CD4-positive, alpha-beta T cell treated with Interleukin-15 for 4 hours (primary cell): ENCODE measurements at places on chromosomes 16 and 17.

- DNase-seq = no peak
These were observed 12.2 kb downstream of the GJD3 start for GRCh38 chr17:40352237-40352778.

DNA sequence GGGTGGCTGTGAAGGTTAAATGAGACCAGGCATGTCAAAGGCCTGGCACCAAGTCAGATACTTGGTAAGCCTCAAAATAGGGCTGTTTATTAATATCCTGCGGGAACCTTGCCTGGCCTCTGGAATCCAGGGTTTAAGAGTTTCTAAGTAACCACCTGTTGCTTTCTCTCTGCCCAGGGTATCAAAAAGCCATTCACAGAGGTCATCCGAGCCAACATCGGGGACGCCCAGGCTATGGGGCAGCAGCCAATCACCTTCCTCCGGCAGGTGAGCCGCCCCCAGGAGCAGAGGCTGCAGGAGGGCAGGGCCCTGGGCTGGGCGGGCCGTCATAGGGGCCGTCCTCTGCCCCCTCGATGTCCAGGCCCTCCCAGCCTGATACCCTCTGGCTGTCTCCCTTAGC is 13.3 kb downstream of the GPT2 start:
- DNase-seq = no peak

GRCh38 chr17:12415031-12415430 is 250.7 kb upstream of the MYOCD start:
- no peak for DNase-seq

GRCh38 chr16:19130852-19131824 is 17.4 kb downstream of the ITPRIPL2 start:
- no peak for DNase-seq

DNA sequence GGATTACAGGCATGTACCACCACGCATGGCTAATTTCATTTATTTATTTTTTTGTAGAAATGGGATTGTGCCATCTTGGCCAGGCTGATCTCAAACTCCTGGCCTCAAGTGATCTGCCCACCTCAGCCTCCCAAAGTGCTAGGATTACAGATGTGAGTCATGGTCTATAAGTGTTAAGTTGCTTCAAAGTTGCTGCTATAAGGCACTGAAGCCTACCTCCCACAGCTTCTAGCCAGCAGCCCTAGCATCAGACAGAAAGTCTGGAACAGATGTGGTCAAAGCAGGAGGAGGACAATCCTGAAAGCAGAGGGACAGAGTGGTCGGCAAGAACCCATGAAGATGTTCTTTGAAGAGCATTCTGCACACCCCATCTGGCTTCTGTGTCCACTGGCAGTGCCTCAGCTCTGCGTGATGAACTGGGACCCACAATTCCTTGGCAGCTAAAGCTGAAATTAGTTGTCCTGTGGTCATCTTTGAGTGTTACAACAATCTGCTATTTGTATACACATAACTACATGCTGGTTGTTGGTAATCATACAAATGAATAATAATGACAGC is 11.2 kb downstream of the MAP3K14 start:
- no peak for DNase-seq

DNA sequence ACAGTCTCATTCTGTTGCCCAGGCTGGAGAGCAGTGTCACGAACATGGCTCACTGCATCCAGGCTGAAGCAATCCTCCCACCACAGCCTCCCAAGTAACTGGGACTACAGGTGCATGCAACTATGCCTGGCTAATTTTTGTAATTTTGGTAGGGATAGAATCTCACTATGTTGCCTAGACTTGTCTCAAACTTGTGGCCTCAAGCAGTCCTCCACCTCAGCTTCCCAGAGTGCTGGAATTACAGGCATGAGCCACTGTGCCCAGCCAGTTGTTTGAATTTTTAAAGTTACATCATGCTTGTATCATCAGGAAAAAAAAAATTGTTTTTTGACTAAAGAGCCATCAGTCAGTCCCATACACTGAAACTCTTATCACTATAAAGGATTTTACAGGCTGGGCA is 17.1 kb upstream of the VPS4A start:
- DNase-seq = no peak

GRCh38 chr16:69812688-69813014 is 50.5 kb downstream of the WWP2 start:
- DNase-seq = no peak

DNA sequence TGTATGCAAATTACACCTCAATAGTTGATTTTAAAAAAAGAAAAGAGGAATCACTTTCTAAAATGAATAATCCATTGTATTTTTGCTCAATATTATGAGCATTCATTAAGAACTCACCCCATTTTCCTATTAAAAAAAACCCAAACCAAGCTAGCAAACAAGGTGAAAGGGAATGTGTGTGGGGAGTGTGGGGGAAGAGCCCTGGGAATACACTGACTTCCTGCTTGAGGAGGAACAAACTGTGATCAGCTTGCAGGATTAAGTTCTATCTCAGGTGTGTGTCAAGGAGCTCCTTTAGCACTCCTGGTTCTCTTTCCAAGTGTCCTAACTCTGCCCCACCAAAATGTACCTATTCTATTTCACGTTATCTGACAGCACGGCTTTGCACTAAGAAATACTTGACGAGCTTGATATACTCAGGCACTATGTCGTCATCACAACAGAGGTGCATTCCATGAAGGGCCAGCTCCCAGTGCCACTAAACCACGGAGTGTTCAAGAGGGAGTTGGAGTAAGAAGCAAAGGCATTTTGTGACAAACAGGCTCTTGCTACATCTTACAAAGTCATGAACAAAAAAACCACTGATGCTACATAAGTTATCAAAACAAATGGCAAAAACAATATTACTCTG is 73.2 kb downstream of the MYH10 start:
- no peak for DNase-seq

DNA sequence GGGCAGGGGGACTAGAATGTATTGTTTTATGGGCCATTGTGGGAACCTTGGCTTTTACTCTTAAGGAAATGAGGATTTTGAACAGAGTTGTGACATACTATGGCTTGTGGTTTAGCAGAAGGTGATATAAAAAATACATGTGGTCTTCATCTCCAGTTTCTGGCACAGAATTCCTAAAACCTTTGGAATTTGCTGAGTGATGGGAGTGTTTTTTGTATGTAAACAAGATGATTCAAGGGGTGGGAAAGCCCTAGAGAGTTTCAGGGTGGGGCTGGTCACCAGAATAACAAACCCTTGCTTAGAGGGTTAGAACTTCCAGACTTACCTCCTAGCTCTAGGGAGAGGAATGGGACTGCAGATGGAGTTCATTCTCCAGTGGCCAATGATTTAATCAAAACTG is 316.1 kb downstream of the PHKB start:
- DNase-seq = no peak

GRCh38 chr16:73231944-73232554 is 184.1 kb upstream of the ZFHX3 start:
- no peak for DNase-seq

DNA sequence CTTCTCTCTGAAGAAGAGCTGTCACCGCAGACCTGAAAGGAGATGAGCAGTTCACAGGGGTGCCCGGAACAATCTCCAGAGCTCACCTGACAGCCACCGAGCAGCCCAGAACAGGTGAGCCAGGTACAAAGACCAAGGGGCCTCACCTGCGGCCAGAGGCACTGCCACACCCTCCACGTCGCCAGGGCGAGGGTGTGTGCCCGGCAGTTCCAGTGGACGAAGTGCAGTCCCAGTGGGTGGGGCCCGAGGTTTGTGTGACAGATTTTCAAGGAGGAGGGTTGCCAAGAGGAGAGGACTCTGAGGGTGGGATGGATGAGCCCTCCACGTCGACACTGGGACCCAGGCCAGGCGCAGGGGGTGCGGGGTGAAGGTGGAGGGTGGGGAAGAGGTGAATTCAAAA is 61.7 kb downstream of the SMPD3 start:
- no peak for DNase-seq

GRCh38 chr17:35548978-35549377 is 11.5 kb upstream of the SLFN12L start:
- no peak for DNase-seq

DNA sequence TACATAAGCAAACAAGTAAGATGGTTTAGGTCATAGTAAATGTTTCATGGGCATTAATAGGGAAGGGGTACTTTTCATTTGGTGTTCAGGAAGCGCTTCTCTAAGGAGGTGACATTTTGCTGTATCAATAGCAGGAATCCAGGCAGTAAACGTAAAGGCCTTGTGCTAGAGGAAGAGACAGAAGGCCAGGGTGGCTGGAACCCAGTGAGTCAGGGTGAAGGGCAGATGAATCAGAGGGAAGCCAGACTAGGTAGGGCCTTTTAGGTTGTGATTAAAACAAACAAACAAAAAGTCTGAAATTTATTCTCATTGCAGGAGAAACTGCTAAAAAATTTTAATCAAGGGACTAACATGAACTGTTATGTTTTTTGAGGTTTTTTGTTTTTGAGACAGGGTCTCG is 6.5 kb downstream of the BMERB1 start:
- DNase-seq = no peak

DNA sequence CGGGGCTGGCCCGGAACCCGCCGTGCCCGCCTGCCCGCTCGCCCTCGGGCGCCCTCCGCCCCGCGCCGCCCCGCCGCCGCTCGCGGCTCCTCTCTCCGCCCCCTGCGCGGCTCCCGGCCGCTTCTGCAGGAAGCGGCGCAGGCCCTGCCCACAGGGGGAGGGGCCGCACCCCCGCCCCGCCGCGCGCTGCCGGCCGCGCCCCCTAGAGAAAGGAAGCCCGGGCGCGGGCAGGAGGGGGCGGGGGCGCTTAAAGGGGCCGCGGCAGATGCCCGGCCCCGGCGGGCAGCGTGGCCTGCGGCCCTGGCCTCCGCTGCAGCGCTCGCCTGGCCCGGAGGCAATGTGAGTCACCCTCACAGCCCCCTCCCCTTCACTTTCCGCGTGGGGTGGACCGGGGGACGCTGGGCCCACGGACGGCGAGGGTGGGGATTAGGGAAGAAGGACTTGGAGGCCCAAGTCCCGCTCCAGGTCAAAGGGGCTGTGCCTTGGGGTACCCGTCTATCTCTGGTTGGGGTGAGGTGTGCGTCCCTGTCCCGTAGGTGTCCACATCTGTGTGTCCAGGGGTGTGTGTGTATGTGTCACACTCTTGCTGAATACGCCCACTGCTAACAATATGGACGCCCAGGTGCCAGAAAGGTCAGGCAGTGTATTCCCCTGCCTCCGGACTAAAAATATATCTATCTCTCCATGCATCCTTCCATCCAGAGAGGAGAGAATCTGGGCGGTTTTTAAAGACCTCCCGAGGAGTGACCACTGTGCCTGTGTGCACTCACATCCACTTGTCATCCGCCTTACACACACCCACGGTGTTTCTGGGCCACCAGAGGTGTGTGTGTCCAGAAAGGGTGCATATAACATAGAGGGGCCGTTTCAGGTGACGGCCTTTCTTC is at the start of gene GIT1:
Gene GIT1, minus strand, starts transcription at position 125 of the 887 bp plus-strand sequence. CDS start 270 bp downstream, outside the sequence.
- DNase-seq = peak; percentile 81

- no peak for DNase-seq
These were observed 10.3 kb upstream of the ITGAX start for GRCh38 chr16:31344712-31345111.

DNA sequence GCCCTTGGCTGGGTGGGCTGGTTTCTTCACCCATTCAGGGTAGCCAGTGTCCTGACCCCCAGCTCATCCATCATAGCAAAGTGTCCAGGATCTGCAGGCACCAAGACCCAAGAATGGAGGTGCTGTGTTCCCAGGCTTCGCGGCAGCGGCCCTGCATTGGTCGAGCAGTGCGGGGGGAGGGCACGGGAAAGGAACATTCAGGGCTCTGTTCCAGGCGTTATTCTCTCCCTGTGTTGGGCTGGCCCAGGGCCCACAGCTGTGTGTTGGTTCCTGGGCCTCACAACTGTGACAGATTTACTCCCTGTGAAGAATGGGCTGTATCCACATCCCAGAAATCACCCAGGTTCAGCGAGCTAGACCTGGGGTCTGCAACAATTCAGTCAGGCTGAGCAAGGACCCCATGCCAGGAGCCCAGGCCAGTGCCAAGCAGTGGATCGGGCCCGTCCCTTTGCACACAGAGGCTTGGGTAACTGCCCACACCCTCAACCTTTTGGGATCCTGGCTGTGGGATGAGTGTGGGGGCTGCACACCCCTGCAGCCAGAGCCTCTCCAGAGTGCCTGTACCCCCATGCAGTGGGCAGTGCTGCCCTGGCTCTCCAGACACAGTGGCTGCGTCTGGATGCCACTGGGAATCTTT is 10.0 kb downstream of the GPT2 start:
- no peak for DNase-seq

GRCh38 chr16:89093602-89094251 is at the start of gene ACSF3:
Gene ACSF3 (plus strand): TSS chr16:89093852. CDS start chr16:89100682, 6,830 bp downstream.
- DNase-seq = peak; percentile 69

- DNase-seq = no peak
These were observed 199.3 kb downstream of the NTN1 start for GRCh38 chr17:9220398-9221146.

DNA sequence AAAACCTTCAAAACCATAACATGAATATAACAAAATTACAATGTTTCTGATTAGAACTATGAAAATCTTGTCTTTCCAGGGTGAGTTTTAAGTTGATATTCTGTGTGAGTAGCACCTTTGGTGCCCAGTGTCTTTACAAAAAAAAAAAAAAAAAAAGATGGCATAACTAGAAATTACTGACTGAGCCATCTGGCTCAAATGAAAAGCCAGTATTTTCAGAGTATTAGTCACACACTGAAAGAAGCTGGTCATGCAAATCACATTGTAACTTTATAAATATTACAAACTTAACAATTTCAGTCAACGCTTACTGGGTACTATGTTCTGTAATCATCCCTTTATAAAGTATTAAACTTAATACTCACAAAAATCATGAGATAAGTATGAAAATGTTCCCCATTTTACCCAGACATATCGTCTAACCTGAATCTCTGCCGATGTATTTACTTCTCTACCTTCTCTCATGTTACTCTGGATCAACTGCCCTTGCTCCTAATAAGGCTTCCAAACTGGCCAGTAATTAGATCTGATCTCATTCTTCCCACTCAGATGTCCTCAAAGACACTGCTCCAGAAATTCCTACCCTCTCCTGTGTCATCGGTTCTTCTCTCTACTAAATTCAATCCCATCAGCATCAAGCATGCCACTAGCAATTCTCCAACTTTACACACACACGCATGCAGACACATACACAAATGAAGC is 25.4 kb downstream of the UBE2G1 start:
- DNase-seq = no peak

DNA sequence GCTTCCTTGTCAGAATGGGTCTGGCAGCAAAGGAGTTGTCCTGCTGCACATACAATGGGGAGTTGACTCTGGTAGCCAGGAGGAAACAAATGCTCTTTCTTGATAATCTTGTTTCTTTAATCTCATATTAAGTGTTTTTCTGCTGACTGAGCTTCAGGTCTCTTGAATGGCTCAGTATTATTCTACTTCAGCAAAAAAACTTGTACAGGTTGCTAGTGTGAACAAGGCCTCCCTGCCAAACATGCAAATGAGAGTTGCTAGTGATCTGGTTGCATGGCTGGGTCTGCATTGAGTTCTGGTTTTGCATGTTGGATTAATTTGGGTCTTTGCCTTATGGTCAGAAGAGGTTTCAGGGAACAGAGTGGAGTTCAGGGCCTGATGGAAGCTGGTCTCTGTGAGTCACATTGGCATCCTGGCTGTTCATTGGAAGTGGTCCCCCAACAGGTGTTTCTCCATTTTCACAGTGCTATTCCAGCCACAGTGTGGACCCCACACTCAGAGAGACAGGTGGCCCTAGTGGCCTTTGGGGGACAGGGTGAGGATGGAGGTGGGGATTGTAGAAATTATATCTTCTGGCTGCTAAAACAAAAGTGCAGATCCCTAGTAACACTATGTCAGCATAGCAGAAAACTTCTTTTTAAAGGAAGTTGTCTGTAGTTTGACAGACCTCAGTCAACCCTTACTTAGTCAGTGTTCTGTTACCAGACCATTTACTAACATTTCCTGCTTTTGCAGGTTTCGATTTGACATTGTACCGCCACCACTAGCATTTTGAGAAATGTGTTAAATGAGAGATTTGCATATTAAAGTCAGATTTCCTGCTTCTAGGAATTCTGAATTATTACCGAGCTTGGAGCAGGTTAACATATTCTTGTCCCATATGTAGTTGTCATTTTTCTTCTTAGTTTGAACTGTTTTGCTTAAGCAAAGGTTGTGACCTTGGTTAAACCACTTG is 47.1 kb downstream of the EPN2 start:
- no peak for DNase-seq
